ENCODE measurements at places on chromosomes 3 and 15. TPM values are rescaled to one million over a fixed set of nuclear protein-coding genes. Genes with fewer than 3 reads are reported as not detected.
A peak's percentile ranks its signal among the peaks of the same experiment; 100 is the strongest.

CIP2A gene
- 34.2 TPM for total RNA-seq

DNA sequence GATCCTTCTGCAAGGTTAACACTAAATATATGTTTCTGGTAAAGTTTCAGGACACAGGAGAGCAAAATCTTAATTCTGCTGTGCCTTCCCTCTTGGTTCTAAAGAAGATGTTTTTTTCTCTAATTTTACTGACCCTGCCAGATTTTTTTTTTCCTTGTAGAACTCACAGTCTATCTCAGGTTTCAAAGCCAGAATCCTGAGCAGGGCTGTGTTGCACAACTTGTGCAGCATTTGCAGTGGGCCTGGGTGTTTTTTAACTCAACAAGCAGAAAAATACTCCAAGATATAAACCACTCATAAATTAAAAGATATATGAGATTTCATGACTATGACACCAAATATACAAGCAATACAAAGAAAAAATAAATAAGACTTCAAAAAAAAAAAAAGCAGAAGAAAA is 40.2 kb upstream of the ARF4 start:
- DNase-seq, result no peak

TMEM87A gene
- 43.3 TPM for total RNA-seq

DNA sequence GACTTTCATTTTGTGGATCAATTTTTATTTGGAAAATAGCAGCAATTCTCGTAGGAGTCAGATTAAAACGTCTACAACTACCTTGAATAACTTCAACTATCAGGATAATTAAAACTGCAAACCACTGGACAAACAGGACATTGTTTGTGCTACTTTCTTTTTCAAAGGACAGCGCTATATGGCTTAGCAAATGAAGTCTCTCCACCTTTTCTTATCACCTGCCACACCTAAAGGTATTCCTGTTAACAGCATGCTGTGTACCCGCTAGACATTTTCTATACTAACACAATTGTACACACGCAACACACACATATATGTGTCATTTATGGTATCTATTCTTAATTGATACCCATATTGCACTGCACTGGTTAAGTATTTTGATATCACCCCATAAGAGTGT is 19.2 kb downstream of the MNS1 start:
- DNase-seq, result no peak

DNA sequence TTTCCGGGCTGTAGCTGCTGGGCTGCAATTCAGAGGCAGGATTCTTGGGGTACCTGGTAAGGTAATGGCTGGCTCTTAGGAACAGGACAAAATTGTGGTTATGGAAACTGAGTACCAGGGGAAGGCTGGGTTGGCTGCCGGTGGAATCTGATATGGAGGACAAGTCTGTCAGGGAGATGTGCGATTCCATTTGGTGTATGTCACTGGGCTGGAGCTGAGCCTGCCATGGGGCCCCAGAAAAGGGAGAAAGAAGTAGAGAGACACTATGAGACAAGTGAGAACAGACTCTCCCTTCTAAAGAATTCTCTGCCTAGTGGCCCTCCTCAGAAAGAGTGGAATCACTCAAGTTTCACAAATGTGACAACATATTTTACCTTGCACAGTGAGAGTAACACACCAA is 368.2 kb upstream of the ROPN1 start:
- DNase-seq, result no peak

DNA sequence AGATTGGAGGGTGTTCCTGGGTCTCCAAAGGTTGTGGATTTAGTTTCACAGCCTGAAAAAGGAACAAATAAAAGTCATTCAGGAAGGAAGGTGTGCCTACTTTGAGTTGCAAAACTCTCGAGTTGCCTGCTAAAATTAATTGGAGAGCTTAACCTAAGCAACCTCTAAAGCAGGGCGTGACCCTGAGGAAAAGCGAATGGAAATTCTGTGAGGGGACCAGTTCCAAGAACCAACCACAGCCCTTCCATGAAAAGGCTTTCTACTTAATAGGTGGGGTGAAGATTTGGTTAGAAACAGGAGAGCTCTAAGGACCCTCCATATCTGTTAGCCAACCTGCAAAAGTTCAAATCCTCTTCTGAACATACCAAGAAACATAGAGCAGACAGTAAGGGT is 1.5 kb downstream of the CD80 start:
- DNase-seq, result no peak

DNA sequence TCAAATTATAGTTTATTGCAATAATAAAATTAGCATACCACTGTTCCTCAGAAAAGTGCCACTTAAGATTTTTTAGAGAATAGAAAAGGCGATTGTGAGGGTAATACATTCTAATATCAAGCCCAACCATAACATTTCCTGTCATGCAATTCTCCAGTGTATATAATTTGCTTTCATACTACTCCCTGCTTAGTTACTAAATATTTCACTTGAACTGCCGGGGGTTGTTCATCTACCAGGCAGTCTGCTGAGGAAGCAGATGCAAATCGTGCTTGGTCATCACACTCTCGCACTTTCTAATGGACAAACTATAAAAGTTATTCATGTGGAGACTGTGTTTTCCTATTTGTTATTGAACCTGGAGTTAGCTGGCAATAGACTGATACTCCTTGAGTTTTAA is 645.6 kb upstream of the CBLB start:
- DNase-seq, result no peak

DNA sequence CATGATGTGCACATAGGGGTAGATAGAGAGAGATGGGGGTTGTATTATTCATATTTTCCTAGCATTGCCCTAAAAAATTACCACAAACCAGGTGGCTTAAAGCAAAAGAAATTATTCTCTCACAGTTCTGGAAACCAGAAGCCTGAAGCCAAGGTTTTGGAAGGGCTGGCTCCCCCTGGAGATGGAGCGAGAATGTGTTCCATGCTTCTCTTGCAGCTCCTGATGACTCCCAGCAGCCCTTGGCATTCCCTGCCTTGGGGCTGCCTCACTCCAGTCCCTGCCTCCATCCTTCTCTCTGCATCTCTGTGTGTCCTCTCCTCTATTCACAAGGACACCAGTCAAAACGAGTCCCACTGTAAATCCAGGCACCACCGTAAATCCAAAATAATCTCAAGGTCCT is 91.5 kb upstream of the FAM174B start:
- DNase-seq, result peak; percentile 34

DNA sequence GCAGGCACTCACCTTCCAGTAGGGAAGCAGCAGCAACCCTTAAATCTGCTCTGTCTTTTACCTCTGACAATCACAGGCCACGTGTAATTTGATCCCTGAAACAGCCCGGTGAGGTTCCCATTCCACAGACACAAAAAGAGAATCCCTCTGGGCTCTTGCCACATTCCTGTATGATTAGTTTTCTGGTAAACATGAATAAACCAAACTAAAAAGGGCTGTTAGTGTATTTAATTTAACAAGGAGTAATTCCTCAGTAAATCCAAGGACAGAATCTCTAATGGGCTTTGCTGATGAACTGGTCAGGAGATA is 186.9 kb downstream of the FAM43A start:
- peak; percentile 47 for DNase-seq

- no peak for DNase-seq
These were observed 225.2 kb downstream of the TCF12 start for GRCh38 chr15:57143511-57144078.

ECE2 gene
- not detected for total RNA-seq

- DNase-seq, result peak; percentile 58
These were observed 12.5 kb downstream of the P2RY14 start for GRCh38 chr3:151265866-151266265.

OR5K2 gene
- not detected for total RNA-seq

GRCh38 chr3:10597733-10598132 is 92.3 kb upstream of the ATP2B2 start:
- no peak for DNase-seq

- DNase-seq, result no peak
These were observed 242.1 kb upstream of the C2CD4B start for GRCh38 chr15:62407216-62407615.

DNA sequence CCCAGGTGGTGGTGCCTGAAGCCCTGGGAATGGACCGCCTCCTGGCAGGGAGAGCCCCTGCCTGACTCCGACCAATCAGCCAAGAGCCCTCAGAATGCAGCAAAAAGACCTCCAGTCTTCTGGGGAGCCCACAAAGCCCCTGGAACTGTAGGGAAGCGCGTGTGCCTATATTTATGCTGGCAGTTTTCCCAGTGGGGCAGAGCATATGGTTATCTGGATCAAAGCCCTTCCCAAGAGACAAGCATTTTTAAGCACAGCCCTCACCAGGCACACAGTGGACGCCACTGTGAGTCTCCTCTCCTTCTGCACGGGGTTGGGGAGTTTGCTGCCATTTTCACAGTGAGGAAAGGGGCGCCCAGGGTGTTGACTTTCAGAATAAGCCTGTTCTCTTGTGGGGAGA is 80.9 kb upstream of the RPL32 start:
- no peak for DNase-seq

DNA sequence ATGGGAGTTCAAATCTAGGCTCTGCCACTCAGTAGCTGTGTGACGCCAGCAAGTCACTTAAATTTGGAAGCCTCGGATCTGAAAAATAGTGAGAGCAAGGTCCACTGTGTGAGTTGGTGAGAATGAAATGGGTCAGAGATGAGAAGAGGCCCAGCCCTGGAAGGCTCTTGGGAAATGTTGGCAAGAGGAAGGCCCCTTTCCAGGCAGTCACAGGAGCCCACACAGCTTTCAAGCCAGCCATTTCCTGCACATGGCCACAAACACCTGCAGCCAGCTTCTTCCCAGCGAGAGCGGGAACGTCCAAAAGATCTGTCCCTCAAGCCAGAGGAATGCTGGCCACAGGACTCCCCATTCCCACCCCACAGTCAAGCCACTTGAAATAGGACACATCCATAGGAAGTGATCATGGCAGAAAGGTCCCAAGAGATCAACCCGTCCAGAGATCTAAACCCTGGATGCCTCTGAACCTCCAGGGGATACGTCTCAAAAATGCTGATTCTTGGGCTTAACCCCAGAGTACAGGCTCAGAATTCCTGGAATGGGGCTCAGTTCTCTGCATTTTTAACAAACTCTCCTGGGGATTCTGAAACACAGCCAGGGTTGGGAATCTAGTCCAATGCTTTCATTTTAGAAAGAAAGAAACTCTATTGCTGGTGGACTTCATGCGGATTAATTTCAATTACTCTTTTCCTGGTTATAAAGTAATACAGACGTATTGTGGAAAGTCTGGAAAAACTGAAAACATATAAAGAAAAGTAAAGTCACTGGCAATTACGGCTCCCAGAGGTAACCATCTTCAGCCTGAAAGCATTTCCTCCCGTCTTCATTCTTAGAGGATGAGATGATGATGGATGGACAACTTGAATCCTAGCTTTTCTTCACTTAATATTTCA is 35.9 kb downstream of the NTRK3 start:
- no peak for DNase-seq

CCR1 gene
- total RNA-seq, result not detected

DNA sequence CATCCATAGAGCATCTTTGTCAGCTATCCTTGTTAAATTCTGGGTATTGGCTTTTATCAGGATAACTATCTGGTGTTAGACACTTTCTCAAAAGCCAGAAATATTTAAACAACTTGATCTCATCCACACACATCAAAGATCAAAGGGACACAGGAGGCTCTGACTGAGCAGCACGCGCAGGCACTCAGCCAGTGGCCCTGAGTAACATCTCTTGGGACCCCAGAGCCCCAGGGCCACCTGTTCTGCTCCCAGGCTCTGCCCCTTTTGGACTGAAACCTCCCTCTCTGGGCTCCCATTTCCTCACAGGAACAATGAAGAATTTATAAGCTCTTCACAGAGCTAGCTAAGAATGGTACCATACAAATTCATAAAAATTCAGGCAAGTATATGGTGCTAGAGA is 16.1 kb downstream of the ATP10A start:
- DNase-seq, result no peak

DNA sequence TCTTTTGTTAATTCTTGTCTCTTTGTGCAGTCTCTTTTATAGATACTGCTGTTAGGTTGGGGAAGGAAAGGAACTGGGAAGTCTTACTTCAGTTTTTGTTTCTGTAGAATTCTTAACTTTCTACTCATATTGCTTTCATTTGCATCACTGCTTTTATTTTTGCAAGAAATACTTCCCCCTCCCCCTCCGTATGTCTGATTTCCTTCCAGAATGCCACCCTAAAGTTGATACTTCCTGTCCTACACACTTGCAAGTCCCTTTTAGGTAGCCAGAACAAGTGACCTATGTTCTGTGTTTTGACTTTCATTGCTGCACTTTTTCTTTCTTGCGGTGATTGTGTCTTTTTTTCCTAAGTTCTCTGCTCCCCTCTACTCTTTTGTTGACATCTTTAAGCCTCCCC is 477.4 kb downstream of the RSL24D1 start:
- DNase-seq, result no peak

- DNase-seq, result peak; percentile 59
These were observed 16.4 kb downstream of the KLF13 start for GRCh38 chr15:31342781-31343626.

CD276 gene
- 133 TPM for total RNA-seq

- peak; percentile 81 for DNase-seq
These were observed 14.9 kb downstream of the SOX2 start for GRCh38 chr3:181726351-181727330.

GRCh38 chr3:16205156-16205870 is 30.8 kb downstream of the GALNT15 start:
- no peak for DNase-seq

DNA sequence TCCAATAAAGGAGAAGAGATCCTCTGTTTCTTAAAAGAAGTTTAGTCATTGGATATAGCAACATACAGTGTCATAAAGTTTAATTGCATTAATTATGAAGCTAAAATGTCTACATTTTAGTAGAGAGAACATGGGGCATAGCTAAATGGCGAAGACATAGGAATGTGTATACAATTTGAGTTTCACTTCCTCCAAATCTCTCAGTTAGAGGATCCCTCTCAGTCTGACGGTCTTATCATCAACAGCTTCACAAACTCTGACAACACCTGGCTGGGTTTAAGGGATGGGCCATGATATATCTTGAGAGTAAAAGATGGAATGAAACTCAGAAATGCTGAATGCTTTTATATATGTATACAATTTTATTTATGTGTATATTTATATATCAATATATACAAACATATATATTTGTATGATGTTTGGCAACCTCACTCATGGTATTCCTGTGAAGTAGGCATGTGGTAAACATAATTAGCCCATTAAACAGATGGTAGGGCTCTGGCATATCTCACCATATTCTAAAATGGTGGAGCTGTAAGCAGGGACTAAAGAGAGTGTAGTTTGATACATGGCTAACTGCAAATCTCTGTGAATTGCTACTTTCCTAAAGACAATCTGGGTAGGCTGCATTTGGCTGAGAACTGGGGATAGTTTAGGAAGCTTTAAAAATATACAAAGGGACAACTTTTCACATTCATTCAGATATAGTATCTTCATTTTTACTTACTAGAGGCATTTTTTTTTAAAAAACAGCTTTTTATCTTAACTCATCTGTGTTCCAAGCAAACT is 111.6 kb downstream of the TIGIT start:
- DNase-seq, result no peak

CPNE4 gene
- 1.6 TPM for total RNA-seq

TP63 gene
- not detected for total RNA-seq
